Daoy (cell line): ENCODE measurements at places on chromosomes 3 and 15.

GRCh38 chr15:100373120-100373896 is 31.5 kb upstream of the ADAMTS17 start:
- no peak for DNase-seq

- DNase-seq, result no peak
These were observed 286.7 kb downstream of the SHOX2 start for GRCh38 chr3:157819270-157820156.

- DNase-seq, result peak; percentile 66
These were observed 129.7 kb downstream of the PROS1 start for GRCh38 chr3:93843981-93844380.

- no peak for DNase-seq
These were observed 100.3 kb downstream of the CCNL1 start for GRCh38 chr3:157059661-157060060.

DNA sequence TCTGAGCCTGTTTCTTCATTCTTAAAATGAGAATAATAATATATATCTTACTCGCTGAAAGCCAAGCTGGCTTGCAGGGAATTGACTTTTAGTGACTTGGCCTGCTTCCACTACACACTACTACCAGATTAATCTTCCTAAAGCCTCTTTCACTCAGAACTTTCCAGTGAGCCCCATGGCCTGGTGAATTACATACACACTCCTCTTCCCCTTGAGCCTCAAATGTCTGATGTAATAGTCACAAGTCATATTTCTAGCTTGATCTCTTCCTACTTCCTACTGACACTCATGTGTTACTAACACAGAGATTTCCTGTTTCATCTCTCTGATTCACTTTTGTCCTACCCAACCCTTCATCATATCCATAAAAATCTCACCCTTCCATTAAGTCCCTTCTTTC is 82.7 kb upstream of the SOX2 start:
- peak; percentile 15 for DNase-seq

- DNase-seq, result no peak
These were observed 36.4 kb upstream of the EHHADH start for GRCh38 chr3:185290266-185290665.

DNA sequence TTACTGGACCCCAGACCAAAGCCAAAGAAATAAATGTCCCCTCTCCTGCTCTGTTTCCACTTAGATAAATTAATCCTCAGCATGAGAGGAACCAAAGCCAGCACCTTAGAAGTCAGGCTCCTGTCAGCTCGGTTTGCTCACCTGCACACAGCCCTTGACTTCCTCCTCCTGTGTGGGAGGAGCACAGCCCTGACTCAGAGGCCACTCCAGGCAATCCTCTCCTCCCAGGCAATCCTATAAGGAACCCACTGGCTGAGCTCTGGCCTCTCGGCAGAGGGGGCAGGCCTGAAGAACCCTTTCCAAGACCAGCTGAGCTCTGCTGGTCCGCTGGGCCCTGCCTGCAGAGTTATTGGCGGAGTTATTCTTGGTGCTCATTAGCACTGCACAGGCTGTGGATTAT is 30.8 kb downstream of the LIPC start:
- DNase-seq, result peak; percentile 46

- no peak for DNase-seq
These were observed 513.1 kb upstream of the CBLB start for GRCh38 chr3:106381939-106382335.
